ENCODE measurements at places on chromosomes 2 and 18.

DNA sequence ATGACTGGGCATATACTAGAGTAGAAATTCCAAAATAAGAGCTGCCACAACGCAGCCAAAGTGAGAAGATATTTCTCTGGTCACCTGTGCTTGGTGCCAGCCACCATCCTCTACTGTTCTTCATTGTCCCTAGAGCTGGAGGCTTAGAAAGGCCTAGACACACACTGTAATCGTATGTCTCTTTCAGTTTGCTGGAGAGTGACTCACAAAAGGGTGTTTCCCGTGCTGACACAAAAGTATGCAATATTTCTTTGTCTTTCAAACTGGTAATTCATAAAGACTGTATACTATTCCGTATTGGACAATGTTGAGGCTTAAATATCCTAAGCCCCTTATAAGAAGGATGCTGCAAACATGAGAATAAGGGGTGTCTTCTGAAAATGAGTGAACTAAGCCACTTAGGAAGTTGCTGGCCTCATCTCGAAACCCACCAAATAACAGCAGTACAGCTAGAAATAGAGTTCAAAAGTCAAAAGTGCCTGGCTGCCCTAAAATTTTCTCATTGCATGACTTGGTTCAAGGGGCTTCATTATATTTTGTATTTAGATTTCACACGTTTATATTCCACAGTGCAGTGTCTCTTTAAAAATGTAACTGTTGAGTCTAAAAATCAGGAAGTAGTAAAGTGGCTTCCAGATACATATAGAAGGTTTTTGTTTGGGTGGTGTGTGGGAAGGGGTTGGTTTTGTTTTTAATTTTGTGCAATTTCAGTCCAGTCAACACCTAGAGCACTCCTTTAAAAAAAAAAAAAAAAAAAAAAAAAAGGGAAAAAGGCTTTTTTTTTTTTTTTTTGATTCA is 601.1 kb downstream of the ARHGAP15 start:
- DNase-seq: no peak

DNA sequence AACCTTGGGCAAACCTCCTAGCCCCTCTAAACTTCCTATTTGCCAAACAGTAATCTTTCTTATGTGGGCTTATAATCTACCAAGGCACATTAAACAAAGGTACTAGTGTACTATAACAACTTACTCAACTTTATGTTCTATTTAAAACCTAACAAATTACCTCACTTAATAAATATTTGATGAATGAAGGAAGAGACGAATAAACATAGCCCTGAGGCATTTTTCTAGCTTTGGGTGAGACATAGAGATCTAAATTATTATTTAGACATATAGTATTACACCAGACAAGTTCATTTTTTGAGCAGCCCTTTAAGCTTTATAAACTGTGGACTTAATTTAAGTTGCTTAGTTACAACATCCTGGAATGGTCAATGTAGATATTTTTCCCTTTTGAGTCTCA is 104.6 kb downstream of the UNC80 start:
- no peak for DNase-seq

DNA sequence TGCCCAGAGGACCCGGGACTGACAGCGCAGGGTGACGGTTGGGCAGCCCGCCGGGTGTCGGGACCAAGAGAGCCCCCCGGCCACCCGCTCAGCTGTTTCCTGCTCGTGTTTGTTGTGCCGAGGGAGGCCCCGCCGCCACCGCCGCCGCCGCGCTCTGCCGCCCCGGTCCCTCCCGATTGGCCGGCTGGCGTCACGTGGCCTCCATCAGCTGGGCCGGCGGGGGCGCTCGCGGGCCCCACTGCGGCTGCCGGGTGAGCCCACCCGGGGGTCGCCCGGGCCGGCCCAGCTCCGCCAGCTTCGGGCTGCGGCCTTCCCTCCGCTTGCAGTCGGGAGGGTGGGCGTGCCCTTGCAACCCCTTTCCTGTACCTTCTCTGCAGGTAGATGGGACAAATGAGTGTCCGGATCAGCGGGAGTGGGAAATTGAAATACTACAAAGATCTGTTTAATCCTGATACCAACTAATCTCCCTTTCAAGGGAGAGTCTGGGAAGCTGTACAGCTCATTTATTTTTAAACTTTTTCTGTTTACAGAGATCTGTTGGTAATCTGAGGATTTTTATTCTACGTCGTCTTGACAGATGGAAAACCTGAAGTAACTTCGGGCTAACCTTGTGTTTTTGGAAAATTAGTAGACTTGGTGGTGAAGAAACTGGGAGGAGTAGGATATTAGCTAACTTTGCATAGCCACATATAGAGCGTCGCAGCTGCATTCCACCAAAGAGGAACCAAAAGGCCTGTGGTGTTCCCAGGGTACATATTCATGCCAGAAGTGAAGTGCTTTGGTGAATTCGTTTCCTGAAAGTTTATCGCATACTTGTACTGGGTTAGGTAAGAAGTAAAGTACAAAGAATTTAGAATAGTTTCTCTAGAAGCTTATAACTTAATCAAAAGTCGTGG is 1.2 kb downstream of the YPEL5 start:
- peak; percentile 64 for DNase-seq

GRCh38 chr2:134773759-134774742 is 55.3 kb upstream of the TMEM163 start:
- no peak for DNase-seq

DNA sequence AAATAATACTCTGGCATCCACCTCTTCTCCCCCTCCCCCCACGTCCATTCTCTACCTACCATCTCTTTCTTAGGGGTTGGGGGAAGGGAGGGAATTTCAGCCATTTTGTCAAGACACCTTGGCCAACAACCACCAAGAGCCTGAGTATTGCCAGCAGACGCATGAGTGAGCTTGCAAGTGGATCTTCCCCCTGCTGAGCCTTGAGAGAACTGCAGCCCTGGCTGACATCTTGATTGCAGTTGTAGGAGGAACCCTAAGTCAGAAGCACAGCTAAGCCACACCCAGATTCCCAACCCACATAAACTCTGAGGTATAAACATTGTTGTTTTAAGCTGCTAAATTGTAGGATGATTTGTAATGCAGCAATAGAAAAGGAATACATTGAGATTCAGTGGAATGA is 165.6 kb downstream of the TMEFF2 start:
- DNase-seq: peak; percentile 8

DNA sequence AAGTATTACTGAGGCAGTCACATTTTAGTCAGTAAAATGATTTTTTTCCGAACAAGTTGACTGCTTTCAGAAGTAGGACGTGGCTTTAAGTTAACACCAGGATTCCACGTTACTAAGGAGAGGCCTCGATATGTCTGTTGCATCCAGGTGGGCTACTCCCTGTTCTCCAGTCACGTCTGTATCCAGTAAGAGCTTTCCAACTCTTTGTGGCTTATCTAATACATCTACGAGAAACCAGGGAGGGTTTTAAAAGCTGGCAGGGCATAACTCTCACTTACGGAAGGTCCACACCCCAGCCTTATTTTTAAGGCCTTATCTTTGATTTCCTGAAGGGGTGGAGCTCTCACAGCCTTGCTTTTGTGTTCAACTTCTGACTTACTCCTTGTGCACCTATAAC is 99.2 kb downstream of the SLC8A1 start:
- DNase-seq: no peak

DNA sequence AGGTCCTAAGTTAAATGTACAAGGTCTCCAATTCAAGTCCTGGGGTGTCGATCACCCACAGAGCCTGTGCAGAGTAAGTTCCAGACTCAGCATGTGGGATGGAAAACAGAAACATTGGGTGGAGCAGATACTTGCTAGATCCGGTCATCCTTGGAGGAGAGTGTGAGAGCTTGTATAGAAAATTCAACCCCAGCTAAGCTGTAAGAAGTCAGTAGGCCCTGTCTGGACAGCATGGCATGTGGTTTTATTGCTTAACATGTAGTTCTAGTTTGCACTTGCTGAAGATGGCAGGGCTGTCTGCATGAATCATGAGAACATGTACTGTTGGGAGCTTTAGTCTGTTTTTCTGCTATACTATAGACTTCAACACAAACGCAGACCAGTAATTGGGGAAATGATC is 189.6 kb upstream of the RMP24 start:
- no peak for DNase-seq

GRCh38 chr2:215466097-215466909 is 30.4 kb upstream of the FN1 start:
- peak; percentile 14 for DNase-seq

DNA sequence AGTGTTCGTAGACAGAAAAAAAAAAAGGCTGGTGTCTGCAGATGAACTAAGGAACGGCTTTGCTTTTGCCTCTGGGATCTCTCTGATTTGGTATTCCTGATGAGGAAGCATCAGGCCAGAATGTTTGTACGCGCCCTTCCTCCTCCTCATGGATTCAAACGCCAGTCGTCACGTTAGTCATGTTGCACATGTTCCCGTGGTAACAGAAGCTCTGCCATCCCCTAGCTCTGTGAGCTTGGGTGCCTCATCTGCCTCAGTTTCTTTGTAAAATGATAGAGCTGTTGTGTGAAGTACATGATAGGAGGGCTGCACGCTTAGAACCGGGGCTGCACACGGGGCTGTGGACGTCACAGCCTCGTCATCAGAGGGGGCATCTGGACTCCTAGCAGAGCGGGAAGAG is 47.0 kb downstream of the TSHZ1 start:
- DNase-seq: no peak

- DNase-seq: no peak
These were observed 4.0 kb downstream of the GATA6 start for GRCh38 chr18:22173221-22173927.

DNA sequence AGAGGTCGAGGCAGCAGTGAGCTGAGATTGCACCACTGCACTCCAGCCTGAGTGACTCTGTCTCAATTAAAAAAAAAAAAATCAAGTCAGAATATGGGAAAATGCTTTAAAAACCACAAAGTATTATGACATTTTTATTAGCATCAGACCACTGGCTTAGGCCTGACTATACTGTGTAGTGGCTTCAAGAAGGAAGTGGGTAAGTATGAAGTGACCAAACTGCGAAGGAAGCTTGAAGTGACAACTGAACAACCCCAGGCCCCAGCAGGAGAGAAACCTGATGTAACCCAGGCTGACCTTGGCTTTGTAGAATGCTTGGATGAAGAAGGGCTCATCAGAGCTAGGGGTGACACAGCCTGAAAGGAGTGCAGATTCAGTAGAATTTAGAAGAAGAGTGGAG is 21.4 kb upstream of the HAAO start:
- no peak for DNase-seq

DNA sequence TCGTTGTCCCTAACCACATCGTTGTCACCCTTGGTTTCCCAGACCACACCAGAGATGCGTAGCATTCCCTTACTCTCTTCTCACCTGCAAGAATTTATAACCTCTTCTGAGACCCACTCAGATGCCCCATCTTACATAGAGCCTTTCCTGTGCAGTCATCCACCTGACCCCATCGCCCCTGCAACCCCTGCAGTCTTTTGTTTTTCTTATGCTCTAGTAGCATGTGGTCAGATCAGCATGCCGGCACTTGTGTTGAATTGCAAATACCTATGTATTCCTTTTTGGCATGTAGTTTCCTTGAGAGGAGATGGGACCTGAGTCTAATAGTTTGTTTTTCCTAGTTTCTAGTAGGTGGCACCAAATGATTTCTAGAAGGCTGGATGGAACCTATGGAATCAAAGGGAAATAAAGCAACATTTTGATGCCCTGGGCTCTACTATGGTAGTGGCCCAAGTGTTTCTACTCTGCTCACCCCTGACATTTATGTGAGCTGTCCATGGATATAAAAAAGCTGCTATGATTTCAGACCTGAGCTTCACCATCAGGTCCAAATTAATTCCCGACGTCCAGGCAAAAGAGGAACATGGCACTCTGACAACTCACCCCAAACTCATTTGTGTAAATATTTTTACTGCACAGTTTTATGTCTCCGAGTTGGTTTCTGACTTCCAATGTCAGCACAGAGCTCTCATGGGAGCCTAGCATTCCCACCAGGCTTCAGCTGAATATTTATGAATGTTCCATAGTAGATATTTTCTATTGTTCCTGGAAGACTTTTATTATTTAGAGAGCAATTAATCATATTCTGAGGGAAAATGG is 143.6 kb downstream of the RNF144A start:
- no peak for DNase-seq

DNA sequence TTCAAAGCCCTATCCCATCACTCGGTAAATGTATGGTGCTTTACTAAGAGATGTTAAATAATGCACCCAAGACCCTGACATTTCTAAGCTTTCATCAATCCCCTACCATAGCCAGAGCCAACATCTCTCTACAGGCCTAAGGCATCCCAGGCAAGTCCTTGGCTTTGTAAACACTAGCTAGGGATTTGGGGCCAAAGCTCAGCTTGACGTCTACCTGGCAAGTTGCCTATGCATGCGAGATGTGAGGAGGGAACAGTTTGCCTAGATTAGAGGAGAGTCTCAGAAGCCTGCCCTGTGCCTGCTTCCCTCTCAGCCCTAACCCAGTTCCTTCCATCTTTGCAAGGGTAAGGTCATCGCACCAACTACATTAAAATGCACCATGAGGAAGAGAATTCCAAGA is 221.5 kb upstream of the NCKAP5 start:
- DNase-seq: peak; percentile 9

DNA sequence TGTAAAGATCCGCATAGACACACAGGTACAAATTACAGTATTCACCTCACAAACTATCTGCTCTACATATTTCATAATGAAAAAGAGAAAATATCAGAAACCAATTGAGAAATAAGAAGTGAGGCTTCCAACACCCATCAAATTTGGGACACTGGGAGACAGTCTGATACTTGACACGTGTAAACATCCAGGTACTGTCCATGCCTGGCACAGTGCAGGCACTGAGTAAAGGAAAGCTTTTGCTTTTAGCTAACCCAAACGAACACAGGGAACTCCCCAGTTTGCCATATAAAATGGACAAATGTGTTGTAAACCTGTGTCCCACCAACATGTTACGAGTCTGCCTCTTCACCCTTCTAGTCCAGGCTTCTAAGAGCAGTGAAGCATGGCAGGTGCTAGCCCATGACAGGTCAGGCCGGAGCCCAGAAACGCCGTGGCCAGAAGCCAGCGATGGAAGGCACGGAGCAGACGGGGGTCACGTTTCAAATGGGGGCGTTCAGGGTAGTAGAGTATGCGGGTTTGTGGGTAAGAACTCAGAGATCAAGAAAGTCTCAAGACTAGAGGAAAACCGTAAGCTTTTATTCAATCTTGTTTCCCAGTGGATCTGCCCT is 27.0 kb downstream of the CDH2 start:
- DNase-seq: no peak

- no peak for DNase-seq
These were observed 198.4 kb upstream of the NT5C1B start for GRCh38 chr2:18787726-18788125.

DNA sequence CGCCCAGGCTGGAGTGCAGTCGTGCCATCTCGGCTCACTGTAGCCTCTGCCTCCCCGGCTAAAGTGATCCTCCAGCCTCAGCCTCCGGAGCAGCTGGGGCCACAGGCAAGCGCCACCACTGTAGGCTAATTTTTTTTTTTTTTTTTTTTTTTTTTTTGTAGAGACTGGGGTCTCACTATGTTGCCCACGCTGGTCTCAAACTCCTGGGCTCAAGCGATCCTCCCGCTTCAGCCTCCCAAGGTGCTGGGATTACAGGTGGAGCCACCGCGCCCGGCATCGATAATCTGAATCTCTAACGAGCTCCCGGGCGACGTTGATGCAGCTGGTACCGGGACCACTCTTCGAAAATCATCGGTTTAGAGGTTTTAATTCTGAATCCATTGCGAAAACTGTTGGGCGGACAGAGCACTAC is 520 bp upstream of the CYP20A1 start:
- no peak for DNase-seq

GRCh38 chr2:105237045-105237765 is 4.3 kb upstream of the GPR45 start:
- DNase-seq: no peak

Data from fibroblast of skin of right quadriceps (primary cell).